Activated T-cell treated with anti-CD3 and anti-CD28 coated beads, Interleukin-2, amount 50 U/mL, for 24 hours (primary cell): ENCODE measurements at places on chromosomes 6 and 20.

- H3K27ac ChIP-seq = no peak overlapping the region
- no peak for DNase-seq
- no peaks in the 10 kb centered on the region for H3K27me3 ChIP-seq
- peaks cover 12% of the 10 kb centered on the region for H3K4me1 ChIP-seq
- no peaks in the 10 kb centered on the region for H3K36me3 ChIP-seq
- H3K4me3 ChIP-seq = no peak overlapping the region
These were observed 149.0 kb upstream of the SNX9 start for GRCh38 chr6:157674061-157674460.

GRCh38 chr20:62942456-62942855 lies 4.5 kb downstream of the GID8 start:
- peaks cover 88% of the 10 kb centered on the region for H3K36me3 ChIP-seq
- H3K27me3 ChIP-seq = no peaks in the 10 kb centered on the region
- H3K27ac ChIP-seq = no peak overlapping the region
- DNase-seq = no peak

GRCh38 chr6:1039746-1040145 lies 272.2 kb upstream of the FOXQ1 start:
- H3K27ac ChIP-seq = no peak overlapping the region
- H3K4me1 ChIP-seq = no peaks in the 10 kb centered on the region
- no peak overlapping the region for H3K4me3 ChIP-seq
- H3K36me3 ChIP-seq = no peaks in the 10 kb centered on the region

- no peak overlapping the region for H3K27ac ChIP-seq
- H3K36me3 ChIP-seq = no peaks in the 10 kb centered on the region
- no peak overlapping the region for H3K4me3 ChIP-seq
- H3K27me3 ChIP-seq = no peaks in the 10 kb centered on the region
- DNase-seq = no peak
These were observed 64.4 kb downstream of the TMEM242 start for GRCh38 chr6:157258878-157259277.

DNA sequence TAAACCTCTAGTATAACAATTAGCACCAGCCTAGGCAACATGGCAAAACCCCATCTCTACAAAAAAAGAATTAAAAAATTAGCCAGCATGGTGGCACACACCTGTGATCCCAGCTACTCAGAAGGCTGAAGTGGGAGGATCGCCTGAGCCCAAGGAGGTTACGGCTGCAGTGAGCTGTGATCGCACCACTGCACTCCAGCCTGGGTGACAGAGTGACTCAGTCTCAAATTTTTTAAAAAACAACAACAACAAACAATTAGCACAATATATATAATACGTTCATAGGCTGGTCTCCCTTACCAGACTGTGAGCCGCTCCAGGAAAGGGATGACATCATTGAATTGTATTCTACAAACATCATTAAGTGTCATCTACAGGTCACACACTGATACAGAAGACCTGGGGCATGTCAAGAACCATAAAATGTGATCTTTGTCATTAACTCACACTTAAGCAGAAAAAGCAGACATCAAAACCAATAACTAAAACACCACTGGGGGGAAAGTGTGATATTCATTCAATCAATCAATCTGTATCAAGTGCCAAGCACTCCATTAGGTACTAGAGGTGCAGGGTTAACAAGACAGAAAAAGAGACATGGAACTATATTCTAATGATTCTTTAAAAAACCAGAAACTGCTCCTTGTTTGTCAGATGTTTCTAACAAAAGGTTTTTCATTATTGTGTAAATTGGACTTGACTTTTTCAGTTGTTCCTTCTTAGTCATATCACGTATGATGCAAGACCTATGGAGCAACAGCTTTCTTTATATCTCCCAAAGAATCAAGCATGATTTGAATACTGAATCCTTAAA lies 17.8 kb downstream of the MAP3K5 start:
- peaks cover 46% of the 10 kb centered on the region for H3K4me1 ChIP-seq
- DNase-seq = no peak
- no peaks in the 10 kb centered on the region for H3K36me3 ChIP-seq
- H3K27ac ChIP-seq = peak overlapping the region; percentile 2
- H3K4me3 ChIP-seq = no peak overlapping the region

DNA sequence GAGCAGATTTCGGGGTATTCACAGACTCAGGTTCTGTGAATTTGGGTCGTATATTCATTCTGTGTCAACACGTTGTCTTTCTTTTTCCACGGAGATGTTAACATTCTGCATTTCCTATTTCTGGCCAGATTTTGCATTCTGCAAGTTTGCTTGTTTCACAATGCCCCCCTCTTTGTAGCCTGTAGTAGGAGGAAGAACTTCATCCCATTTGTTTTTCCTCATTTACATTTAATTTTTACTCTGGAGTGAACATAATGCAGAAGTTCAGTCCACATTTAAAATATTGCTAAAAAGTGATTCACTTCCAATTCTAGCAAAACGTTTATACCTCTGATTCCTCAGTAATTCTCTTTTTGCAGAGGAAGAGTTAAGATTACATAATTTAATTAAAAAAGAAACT lies 12.9 kb downstream of the TAGAP start:
- no peak for DNase-seq
- H3K27me3 ChIP-seq = no peaks in the 10 kb centered on the region
- H3K27ac ChIP-seq = no peak overlapping the region
- peaks cover 28% of the 10 kb centered on the region for H3K36me3 ChIP-seq
- peaks cover 29% of the 10 kb centered on the region for H3K4me1 ChIP-seq

- H3K4me1 ChIP-seq = no peaks in the 10 kb centered on the region
- H3K27me3 ChIP-seq = no peaks in the 10 kb centered on the region
- no peaks in the 10 kb centered on the region for H3K36me3 ChIP-seq
- H3K27ac ChIP-seq = no peak overlapping the region
- H3K4me3 ChIP-seq = no peak overlapping the region
- DNase-seq = no peak
These were observed 395.0 kb downstream of the HDGFL1 start for GRCh38 chr6:22964334-22964733.

DNA sequence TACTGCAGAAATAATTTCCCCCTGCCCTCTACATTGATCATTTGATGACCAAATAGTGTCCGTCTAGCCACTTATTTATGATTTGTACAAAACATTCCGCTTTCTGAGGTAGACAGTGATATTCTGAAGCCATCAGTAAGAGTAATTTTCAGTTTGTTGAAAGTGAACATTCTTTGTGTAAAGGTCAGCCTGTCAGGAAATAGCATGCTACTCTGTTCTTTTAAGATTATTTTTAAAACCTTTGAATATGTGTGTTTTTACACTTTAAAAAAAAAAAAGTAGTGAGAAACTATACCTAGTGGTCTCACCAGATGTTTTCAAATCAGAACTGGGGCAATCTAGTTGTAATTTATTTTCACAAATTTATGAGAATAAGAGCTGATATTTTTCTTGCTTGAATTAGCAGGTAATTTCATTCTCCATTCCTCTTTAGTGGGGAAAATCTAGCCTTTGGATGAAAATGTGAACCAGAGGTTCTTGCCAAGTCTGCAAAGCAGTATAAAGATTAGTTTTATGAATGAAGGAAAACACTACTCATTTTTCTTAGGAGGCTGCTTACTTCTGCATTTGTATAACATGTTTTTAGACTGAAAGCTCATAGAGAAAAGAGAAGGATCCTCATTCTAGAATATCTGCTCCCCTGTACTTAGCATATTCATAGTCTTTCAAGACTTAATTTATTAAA lies 12.1 kb upstream of the REV3L start:
- H3K27me3 ChIP-seq = no peaks in the 10 kb centered on the region
- H3K4me1 ChIP-seq = peaks cover 12% of the 10 kb centered on the region
- no peak overlapping the region for H3K4me3 ChIP-seq

- peaks cover 3% of the 10 kb centered on the region for H3K27me3 ChIP-seq
- DNase-seq = no peak
- H3K36me3 ChIP-seq = no peaks in the 10 kb centered on the region
- H3K4me1 ChIP-seq = no peaks in the 10 kb centered on the region
- no peak overlapping the region for H3K4me3 ChIP-seq
- H3K27ac ChIP-seq = no peak overlapping the region
These were observed 47.2 kb upstream of the SYNDIG1 start for GRCh38 chr20:24422091-24422760.

GRCh38 chr20:9144643-9145042 lies 75.8 kb downstream of the PLCB4 start:
- H3K27ac ChIP-seq = no peak overlapping the region
- DNase-seq = no peak
- H3K36me3 ChIP-seq = no peaks in the 10 kb centered on the region
- H3K4me3 ChIP-seq = no peak overlapping the region

GRCh38 chr20:5844063-5844681 lies 94.0 kb downstream of the SHLD1 start:
- H3K4me3 ChIP-seq = peak overlapping the region; percentile 46
- peaks cover 61% of the 10 kb centered on the region for H3K4me1 ChIP-seq
- no peaks in the 10 kb centered on the region for H3K27me3 ChIP-seq

GRCh38 chr6:93059911-93060310 lies 359.4 kb downstream of the EPHA7 start:
- no peaks in the 10 kb centered on the region for H3K27me3 ChIP-seq
- no peak for DNase-seq
- H3K4me3 ChIP-seq = no peak overlapping the region
- no peaks in the 10 kb centered on the region for H3K4me1 ChIP-seq
- no peak overlapping the region for H3K27ac ChIP-seq

DNA sequence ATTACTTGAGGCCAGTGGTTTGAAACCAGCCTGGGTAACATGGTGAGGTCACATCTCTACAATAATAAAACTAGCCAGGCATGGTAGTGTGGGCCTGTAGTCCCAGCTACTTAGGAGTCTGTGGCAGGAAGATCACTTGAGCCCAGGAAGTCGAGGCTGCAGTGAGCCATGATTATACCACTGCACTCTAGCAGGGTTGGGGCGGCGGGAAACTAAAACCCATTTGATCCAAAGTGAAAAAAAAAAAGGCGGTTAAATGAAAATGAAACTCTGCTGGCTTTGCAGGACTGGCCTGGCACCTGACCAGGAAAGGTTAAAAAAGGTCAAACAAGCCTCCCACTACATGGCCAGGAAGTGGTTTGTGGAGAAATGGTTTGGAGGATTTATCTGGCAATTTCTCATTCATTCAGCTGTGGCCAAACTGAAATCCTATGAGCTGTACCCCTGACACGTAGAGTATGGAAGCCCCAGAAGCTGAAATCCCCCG lies 36.6 kb downstream of the MTRES1 start:
- no peaks in the 10 kb centered on the region for H3K27me3 ChIP-seq
- DNase-seq = no peak
- H3K27ac ChIP-seq = peak overlapping the region; percentile 45
- H3K36me3 ChIP-seq = peaks cover 22% of the 10 kb centered on the region
- H3K4me3 ChIP-seq = peak overlapping the region; percentile 2
- peaks cover 45% of the 10 kb centered on the region for H3K4me1 ChIP-seq

GRCh38 chr6:159168536-159169192 lies 536 bp upstream of the FNDC1 start:
- peak overlapping the region; percentile 59 for H3K4me3 ChIP-seq
- no peaks in the 10 kb centered on the region for H3K36me3 ChIP-seq
- H3K27ac ChIP-seq = no peak overlapping the region
- peaks cover 88% of the 10 kb centered on the region for H3K27me3 ChIP-seq
- no peak for DNase-seq
- peaks cover 15% of the 10 kb centered on the region for H3K4me1 ChIP-seq

GRCh38 chr6:135722679-135723078 lies 128.8 kb upstream of the PDE7B start:
- DNase-seq = peak; percentile 36
- H3K27me3 ChIP-seq = no peaks in the 10 kb centered on the region
- H3K36me3 ChIP-seq = peaks cover 7% of the 10 kb centered on the region
- H3K4me3 ChIP-seq = no peak overlapping the region
- peaks cover 17% of the 10 kb centered on the region for H3K4me1 ChIP-seq

DNA sequence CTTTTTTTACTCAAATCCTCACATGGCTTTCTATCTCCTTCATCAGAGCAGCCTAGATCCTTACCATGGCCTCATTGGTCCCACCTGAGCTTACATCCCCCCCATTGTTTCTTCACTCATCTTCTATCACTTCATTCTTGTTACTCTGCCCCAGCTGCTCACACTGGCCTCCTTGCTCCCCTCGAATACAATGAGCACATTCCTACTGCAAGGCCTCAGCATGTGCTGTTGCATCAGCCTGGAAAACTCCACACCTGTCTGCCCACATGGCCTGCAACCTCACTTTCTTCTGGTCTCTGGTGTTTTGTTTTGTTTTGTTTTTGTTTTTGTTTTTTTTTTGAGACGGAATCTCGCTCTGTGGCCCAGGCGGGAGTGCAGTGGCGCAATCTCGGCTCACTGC lies 212.6 kb downstream of the TBX18 start:
- no peaks in the 10 kb centered on the region for H3K36me3 ChIP-seq
- H3K27ac ChIP-seq = no peak overlapping the region
- DNase-seq = no peak
- H3K27me3 ChIP-seq = no peaks in the 10 kb centered on the region
- no peaks in the 10 kb centered on the region for H3K4me1 ChIP-seq
- H3K4me3 ChIP-seq = no peak overlapping the region

- no peak overlapping the region for H3K4me3 ChIP-seq
- H3K36me3 ChIP-seq = no peaks in the 10 kb centered on the region
- DNase-seq = no peak
- no peaks in the 10 kb centered on the region for H3K27me3 ChIP-seq
- H3K4me1 ChIP-seq = peaks cover 16% of the 10 kb centered on the region
- H3K27ac ChIP-seq = no peak overlapping the region
These were observed 83.6 kb upstream of the C20orf144 start for GRCh38 chr20:33578510-33578909.

DNA sequence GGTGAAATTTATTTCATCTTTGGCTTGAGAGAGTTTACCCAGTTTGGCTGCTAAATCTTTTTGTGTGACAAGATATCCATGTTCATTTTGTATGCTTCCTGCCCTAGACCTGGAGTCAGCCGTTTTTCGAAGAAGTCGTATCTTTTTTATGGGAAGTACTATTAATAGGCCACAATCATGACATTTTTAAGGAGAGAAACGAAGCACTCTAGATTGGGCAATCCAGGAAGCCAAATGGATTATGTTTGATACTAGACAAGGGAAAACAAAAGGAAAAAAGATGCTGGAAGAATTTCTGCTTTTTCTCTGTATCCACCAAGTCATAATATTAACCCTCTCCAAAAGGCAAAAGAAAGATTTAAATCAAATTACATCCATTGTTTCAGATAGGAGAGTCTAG lies 214.6 kb downstream of the HDGFL1 start:
- H3K36me3 ChIP-seq = no peaks in the 10 kb centered on the region
- H3K4me1 ChIP-seq = no peaks in the 10 kb centered on the region
- no peak overlapping the region for H3K27ac ChIP-seq
- no peaks in the 10 kb centered on the region for H3K27me3 ChIP-seq

- H3K4me3 ChIP-seq = no peak overlapping the region
- H3K27me3 ChIP-seq = no peaks in the 10 kb centered on the region
- H3K27ac ChIP-seq = no peak overlapping the region
- no peak for DNase-seq
- H3K4me1 ChIP-seq = no peaks in the 10 kb centered on the region
- H3K36me3 ChIP-seq = no peaks in the 10 kb centered on the region
These were observed 277.4 kb upstream of the JAG1 start for GRCh38 chr20:10951216-10951615.

- peaks cover 3% of the 10 kb centered on the region for H3K4me1 ChIP-seq
- no peak for DNase-seq
- peaks cover 2% of the 10 kb centered on the region for H3K36me3 ChIP-seq
- no peak overlapping the region for H3K27ac ChIP-seq
These were observed 104.9 kb upstream of the SYNDIG1 start for GRCh38 chr20:24364482-24364881.
